ENCODE measurements at places on chromosomes 12 and 14.

DNA sequence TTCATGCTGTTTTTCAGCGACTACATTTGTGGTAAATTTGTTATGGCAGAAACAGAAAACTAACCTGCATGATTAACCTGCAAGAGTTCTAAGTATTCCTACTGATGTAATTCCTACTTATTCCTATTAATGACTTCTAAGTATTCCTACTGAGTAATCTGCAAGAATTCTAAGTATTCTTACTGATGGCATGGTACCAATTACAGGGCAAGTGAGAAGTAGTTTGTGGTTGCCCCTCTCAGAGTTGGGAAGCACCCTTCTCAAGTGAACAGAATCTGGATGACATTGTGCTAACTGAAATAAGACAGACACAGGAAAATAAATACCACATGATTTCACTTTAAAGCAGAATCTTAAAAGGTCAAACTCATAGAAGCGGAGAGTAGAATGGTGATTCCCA is 100.9 kb upstream of the CPNE8 start:
- DNase-seq: no peak

DNA sequence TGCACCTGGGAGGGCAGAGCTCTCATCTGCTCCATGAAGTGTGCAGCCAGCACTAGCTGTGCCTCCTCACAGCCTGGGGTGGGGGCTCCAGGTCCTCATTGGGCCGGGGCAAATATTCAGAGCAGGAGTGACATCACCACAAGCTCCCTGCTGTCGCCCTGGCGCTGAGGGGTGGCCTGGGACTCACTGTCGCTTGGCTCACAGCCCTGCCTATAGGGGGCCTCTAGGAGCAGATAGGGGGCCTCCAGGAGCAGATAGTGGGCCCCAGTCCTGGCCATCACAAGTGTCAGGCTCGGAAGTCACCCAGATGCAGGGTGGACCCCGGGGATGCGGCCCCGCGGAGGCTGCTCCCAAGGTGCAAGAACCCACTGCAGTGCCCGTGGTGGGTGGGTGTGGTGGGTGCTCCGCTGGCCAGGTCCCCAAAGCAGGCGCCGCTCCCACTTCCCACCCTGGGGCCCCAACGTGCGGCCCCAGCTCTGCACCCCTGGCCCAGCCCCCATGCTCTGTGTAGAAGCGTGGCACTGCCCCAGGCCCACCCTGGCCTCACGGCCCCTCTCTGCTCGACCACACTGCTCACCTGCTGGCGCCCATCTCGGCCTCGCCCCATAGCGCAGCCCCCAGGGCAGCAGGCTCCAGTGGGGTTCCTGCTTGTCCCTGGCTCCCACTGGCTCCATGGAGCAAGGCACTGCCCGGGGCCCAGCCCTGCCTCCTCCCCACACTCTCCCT is 18.0 kb downstream of the SYNJ2BP start:
- DNase-seq: no peak

DNA sequence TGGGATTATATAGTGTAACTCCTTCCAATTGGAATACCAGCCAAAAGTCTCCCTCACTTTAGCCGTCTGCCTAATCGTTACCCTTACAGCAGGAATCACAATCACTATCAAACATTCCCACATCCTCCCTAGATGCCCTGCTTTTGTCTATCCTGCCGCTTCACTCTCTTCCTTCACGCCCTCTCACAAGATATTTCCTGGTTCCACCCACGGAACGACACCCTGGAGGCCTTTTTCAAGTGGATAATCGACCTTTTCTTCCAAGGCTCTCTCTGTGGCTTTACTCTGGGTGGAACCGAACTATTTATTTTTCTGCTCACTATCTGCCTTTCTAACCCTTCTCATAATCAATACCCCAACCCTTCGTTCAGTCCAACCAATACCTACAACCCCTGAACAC is 58.9 kb downstream of the MOK start:
- no peak for DNase-seq

GRCh38 chr12:1878695-1879094 is 39.8 kb downstream of the CACNA2D4 start:
- DNase-seq: no peak

GRCh38 chr12:104588047-104588920 is 131.5 kb downstream of the CHST11 start:
- DNase-seq: no peak

DNA sequence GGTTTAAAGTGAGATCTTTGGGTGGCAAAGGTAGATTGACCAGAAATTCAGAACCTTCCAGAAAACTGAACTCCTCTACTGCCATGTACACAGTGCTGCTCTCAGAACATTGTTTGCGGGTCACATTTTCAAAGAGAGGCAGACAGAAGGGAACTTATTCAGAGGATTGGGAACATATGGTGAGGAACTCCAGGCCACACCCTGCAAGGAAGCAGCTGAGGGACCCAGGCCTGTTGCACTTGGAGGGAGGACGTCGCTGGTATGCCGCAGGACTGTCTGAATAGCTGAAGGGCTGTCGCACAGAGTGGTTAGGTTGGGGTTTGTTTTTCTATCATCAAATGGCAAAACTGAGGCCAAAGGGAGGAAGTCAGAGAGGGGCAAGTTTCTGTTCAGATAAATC is 441.1 kb downstream of the DPF3 start:
- no peak for DNase-seq

Measured in Ammon's horn (tissue), 1 donor.